Amniotic epithelial cell (primary cell): ENCODE measurements at places on chromosomes 7 and 10.

DNA sequence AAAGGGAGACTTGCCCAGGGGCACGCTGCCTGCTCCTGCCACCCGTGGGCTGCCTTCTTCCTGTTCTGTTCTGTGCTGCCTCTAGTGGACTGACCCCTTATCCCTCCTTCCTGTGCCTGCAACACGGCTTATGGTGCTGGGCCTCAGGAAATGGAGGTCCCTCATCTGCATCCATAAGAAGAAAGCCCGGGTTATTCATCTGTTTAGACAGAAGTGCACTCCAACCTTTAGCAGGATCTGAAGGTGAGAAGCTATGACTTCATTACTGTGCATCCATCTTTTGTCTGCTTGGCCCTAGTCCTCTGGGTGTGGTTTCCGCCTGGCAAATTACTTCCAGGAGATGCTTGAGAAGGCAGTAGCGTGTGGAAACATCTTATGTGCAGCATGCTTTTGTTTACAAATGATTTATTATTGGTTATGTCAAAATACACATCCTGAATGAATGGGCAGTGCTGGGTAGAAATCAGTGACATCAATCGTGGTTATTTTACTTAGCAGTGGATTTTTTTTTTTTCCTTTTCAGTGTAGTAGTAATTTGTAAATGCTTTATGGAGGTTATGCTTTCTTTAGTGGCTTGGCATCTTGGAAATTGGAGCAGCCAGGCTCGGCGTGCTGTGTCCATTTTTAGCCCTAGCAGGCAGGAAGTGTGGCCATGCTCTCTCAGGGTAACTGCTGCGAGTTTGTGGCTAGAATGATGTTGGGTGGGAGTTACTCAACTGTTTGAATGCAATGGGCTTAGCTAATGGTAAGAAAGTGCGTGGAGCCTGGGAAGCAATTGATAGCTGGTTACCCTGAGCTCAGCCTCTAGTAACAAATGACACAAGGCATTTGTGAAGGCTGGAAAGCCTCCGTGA lies 12.7 kb downstream of the PTPRE start:
- DNase-seq: peak; percentile 93

- peak; percentile 26 for DNase-seq
These were observed 99.4 kb downstream of the RSU1 start for GRCh38 chr10:16717622-16718395.

GRCh38 chr7:116862951-116863670 lies 724 bp downstream of the CAPZA2 start:
- peak; percentile 29 for DNase-seq

DNA sequence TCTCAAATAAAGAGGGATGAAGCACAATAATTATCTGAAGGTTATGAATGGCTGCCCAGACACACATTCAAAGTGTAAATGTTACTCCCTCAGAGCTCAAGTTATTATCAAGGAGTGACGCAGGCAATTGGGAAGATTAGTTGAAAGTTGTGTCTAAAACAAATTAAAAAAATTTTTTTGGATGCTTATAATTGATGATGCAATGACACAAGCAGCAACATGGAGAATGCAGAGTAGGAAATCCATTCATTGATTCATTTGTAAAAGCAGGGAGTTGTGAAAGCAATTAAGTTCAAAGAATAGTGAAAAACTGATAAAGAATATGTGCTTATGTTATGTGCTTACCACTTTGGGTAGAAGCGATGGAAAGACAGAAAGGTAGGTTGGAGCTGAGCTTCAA lies 120.4 kb downstream of the CDK6 start:
- no peak for DNase-seq

GRCh38 chr7:106563466-106564150 lies 97.3 kb downstream of the CCDC71L start:
- peak; percentile 36 for DNase-seq

GRCh38 chr10:14571866-14572507 lies 202.7 kb downstream of the FAM107B start:
- DNase-seq: peak; percentile 98

DNA sequence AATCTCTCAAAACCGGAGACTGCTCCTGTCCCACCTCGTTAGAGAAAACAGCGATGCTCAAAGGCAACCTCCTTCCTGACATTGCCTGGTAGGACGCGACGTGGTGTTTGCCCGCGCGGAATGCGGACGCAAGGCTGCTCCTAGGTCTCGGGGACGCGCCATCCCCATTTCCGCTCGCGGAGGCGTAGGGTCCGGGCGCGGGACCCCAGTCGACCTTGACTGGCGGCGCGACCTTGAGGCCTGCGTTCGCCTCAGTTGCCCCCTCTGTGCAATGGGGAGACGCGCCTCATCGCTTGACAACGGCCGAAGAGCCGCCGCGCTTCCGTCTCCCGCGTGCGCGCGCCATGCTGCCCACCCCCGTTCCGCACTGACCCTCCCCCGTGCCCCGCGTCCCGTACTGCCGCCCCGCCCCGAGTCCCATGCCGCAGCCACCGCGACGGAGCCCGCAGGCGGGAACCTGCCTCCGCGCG lies 412 bp upstream of the PPIA start:
- DNase-seq: no peak
